EH (cell line): ENCODE measurements at places on chromosomes 4 and X.
A peak's percentile ranks its signal among the peaks of the same experiment; 100 is the strongest.

DNA sequence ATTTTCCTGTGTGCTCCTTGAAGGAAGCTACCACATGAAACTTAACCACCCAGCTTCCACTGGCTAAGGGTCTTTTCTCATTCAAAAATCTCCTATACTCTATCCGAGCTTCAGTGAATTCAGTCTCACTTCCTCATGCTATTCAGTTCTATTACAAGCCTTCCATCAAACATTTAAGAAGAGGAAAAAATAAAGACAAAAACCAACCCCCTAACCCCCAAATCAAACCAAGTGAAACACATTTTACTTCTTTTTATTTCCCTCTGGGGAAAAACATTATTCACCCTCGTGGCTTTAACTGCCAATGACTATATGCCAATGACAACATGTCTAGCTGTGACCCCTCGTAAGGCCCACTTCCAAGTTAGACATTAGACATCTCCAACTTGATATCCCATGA lies 16.2 kb upstream of the WDR19 start:
- DNase-seq = no peak

- DNase-seq = peak; percentile 41
Observed at GRCh38 chr4:119284876-119285780, 36.8 kb downstream of the FABP2 start.

- no peak for DNase-seq
Observed at GRCh38 chr4:155179216-155179615, 29.2 kb upstream of the NPY2R start.

- no peak for DNase-seq
Observed at GRCh38 chr4:42547805-42548204, 109.1 kb downstream of the ATP8A1 start.

- DNase-seq = no peak
Observed at GRCh38 chr4:133189147-133189517, 40.0 kb downstream of the PCDH10 start.
